Fibroblast of skin of scalp (primary cell): ENCODE measurements at places on chromosomes 16 and 17.
A peak's percentile ranks its signal among the peaks of the same experiment; 100 is the strongest.

GRCh38 chr17:71631483-71631882, 489.3 kb upstream of the SOX9 start:
- DNase-seq = peak; percentile 74

DNA sequence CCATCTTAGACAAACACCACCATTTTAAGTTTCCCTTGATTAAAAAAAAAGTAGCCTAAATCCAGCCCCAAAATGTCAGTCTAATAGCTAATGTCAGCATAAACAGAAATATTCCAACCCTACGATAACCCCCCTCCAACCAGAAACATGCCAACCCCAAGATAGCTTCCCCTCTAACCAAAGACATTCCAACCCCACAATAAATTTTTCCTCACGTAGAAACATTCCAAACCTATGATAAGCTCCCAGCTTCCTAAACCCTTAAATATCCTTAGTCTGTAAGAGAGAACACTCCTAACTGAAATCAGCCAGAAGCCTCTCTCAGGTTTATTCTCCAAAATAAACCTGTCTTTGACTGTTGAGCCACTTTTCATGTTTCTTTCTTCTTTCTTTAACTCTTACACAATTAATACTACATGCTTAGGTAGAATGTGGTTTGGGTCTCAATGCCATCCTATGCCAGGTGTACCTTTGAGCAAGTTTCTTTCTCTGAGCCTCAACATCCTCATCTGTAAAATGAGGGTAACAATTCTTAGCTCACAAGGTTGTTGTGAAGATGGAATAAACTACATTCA, 10.5 kb upstream of the KRT38 start:
- DNase-seq = peak; percentile 60

GRCh38 chr17:66190738-66191592, 968 bp downstream of the CEP112 start:
- DNase-seq = peak; percentile 37

- no peak for DNase-seq
Observed at GRCh38 chr17:82892899-82893565, 53.2 kb upstream of the ZNF750 start.

GRCh38 chr17:29844339-29845048, 85.5 kb downstream of the SSH2 start:
- DNase-seq = peak; percentile 41

GRCh38 chr17:17626151-17626805, 34.8 kb upstream of the PEMT start:
- DNase-seq = no peak

DNA sequence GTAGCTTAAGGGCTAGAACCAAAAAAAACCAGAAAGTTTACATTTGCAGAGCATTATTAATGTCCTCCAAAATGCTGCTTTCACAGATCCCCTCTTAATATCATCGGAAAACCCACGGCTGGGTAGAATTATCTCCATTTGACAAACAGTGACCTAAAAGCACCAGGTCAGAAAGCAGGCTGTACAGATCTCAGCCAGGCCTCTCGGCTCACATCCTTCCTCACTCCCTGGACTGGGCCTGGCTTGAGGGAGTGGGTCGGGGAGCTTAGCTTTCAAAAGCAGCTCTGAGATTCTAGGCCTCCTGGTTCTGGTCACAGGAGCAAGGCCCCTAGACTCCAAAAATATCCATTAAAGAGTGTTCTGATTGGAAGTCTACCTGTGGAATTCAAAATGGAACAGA, 9.1 kb upstream of the SLC12A3 start:
- DNase-seq = no peak

DNA sequence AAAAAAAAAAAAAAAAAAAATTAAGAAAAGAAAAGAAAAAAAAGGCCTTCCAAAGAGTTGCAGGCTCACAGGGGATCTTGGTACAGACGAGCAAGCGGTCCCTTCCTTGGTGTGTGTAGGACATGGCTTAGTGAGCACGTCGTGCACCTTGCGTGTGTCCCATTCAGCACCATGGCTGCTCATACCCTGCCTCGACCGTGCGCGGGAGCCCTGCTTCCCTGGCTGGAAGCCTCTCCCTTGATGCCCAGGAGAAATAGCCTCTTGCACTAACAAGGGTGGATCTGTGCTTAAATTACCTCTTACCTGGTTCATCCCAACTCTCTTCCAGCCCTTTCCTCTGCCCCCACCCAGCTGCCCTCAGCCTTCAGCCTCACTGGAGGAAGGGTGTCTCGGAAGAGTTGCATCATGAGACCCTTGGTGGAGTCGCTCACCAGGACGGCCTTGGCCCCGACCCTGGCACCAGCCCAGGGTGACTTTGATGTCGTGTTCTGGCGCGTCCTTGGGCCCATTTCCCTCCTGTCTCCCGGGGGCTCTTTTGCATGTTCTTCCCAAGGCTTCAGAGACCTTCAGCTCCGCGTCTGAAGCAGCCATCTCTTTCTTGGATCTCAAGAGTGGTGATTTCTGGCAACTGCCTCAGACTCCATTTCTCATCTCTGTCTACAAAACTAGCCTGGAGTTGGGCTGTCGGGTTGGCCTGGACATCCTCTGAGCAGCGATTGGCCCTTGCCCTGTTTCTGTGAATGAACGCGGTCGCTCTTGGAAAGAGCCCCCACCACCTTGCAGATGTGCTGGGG, 127.2 kb downstream of the CMIP start:
- DNase-seq = no peak

- no peak for DNase-seq
Observed at GRCh38 chr17:77115510-77115909, 25.3 kb upstream of the SEC14L1 start.

- peak; percentile 94 for DNase-seq
Observed at GRCh38 chr17:7685533-7686221, 1.6 kb downstream of the TP53 start.

DNA sequence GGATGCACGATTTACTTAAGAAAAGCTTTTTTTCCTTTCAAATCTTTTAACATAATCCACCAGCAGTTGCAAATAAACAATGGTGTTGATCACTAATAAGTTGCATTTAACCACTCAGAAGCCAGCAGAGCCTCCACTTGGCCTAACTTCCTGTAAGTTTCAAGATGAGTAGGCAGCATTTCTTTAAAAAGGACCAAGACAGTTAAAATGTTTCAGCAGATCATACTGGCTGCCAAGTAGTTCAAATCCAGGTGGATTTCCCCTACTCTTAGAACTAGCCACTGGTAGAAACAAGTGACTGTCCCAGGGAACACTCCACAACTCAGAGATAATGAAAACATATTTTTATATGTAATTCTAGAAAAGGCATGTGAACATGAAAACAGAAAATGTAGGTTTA, 17.0 kb upstream of the RFFL start:
- DNase-seq = no peak
